Cardiac muscle cell (in vitro differentiated cells and primary cell): ENCODE measurements at places on chromosomes 3 and 15. TPM values are rescaled to one million over a fixed set of nuclear protein-coding genes. Genes with fewer than 3 reads are reported as not detected.
A peak's percentile ranks its signal among the peaks of the same experiment; 100 is the strongest.

The NMNAT3 gene
- 5.0 and 16.0 TPM in 2 replicates for total RNA-seq

DNA sequence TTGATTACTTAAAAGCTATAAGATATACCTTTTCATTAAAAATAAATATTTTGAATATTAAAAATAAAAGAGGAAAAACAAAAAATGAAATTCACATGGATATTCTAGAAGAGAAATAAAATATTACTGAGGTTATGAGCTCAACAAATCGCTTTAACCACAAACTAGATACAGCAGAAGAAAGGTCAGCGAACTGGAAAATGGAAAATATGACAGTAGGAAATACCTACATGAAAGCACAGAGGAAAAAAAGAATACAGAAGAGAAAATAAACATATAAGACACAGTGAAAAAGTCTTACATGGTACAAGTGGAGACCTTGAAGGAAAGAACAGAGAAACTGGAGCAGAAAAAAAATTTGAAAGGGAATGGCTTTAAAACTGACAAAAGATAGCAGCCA, 33.2 kb downstream of the SCAPER start:
- no peak for DNase-seq
- H3K27ac ChIP-seq: no peak overlapping the region
- H3K4me3 ChIP-seq: no peak overlapping the region
- no peaks in the 10 kb centered on the region for H3K36me3 ChIP-seq

DNA sequence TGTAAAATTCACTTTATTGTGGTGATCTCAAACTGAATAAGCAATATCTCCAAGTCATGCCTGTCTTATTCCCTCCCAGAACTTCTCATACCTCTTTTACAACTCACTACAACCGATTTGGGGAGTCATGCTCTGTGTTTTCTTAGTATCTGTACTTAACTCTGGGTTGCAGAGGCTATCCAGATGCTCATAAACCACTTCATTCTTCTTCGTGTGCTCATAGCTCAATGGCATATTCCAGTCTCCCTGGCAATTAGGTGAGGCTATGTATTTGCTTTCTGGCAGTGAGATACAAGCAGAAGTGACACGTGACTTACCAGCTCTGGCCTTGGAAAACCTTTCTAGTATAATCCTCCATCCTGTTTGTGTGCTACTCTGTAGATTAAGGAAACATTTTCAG, 360.9 kb downstream of the ZNF385D start:
- H3K4me3 ChIP-seq: no peak overlapping the region
- H3K27ac ChIP-seq: no peak overlapping the region
- no peaks in the 10 kb centered on the region for H3K36me3 ChIP-seq
- H3K4me1 ChIP-seq: no peaks in the 10 kb centered on the region

- H3K27ac ChIP-seq: no peak overlapping the region
- H3K36me3 ChIP-seq: no peaks in the 10 kb centered on the region
- no peak overlapping the region for H3K4me3 ChIP-seq
- DNase-seq: no peak
- H3K4me1 ChIP-seq: peaks cover 34% of the 10 kb centered on the region
- H3K27me3 ChIP-seq: no peaks in the 10 kb centered on the region
Observed at GRCh38 chr3:61223451-61223850, 27.8 kb downstream of the FHIT start.

DNA sequence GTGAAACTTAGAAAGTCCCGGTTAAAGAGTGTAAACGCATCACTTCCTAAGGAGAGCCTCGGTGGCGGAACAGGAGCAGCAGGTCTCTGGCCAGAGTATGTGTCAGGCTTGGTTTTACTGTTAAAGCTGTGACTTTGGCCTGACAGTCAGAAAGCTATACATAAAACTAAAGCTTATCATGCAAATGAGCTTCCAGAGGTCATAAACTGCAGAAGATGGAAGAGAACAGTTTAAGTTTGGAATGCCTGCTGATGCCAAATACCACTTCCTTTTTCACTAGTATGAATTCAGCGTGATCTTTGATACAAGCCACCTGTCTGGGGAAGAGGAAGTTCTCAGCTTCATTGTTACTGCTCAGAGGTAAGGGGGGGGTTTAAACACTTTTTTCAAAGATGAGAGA, 125.1 kb upstream of the CTDSPL start:
- no peaks in the 10 kb centered on the region for H3K36me3 ChIP-seq
- H3K4me1 ChIP-seq: peaks cover 22% of the 10 kb centered on the region
- no peak overlapping the region for H3K4me3 ChIP-seq
- DNase-seq: no peak

The TBC1D2B gene
- 8.8 and 16.5 TPM in 2 replicates for total RNA-seq

The EPHB1 gene
- total RNA-seq: 0.45 and 0.56 TPM in 2 replicates

The RAD54L2 gene
- total RNA-seq: 14.0 and 22.0 TPM in 2 replicates

GRCh38 chr15:65286069-65286703, 497 bp downstream of the PARP16 start:
- DNase-seq: peak; percentile 75
- H3K4me3 ChIP-seq: peak overlapping the region; percentile 36
- peaks cover 8% of the 10 kb centered on the region for H3K4me1 ChIP-seq

DNA sequence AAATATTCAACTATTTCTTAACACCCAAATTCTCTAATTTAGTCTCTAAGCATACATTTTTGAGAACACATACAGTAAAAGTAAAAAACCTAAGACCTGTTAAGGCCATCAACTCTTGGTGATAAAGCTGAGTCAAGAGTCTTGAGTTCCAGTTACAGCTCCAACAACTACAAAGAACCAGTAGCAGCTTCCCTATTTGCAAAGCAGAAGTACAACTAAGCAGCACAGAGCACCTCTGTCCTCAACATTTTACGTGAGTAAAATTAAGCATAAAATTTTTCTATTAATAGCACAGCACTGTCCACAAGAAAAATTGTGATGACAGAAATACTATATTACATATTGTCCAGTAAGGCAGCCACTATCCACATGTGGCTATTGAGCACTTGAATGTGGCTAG, 4.4 kb downstream of the PCOLCE2 start:
- no peak for DNase-seq
- no peaks in the 10 kb centered on the region for H3K4me1 ChIP-seq
- no peak overlapping the region for H3K27ac ChIP-seq
- H3K27me3 ChIP-seq: peaks cover 7% of the 10 kb centered on the region

The PIF1 gene
- total RNA-seq: 3.5 and 70.9 TPM in 2 replicates

- no peaks in the 10 kb centered on the region for H3K36me3 ChIP-seq
- peaks cover 9% of the 10 kb centered on the region for H3K4me1 ChIP-seq
- no peak overlapping the region for H3K4me3 ChIP-seq
- peak; percentile 65 for DNase-seq
- H3K27ac ChIP-seq: no peak overlapping the region
Observed at GRCh38 chr3:71680603-71681002, 44.6 kb downstream of the EIF4E3 start.

DNA sequence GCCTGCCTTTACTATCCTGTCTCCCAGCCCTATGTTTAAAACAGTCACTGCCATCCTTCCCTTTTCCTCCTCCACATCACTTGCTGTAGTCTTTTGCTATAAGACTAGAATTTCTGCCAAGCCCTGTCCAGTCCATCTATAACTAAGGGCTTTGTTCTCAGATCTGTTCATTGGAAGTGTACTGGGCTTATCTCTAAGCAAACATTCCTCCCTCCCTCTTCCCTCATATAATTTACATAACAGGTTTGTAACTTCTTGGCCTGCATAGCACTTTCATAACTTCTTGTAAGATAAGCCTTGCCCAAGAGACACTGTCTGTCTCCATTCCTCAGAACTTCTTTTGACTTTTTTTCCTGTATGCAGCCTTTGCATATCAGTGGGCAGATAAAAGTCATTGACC, 16.7 kb downstream of the TPRG1 start:
- no peaks in the 10 kb centered on the region for H3K36me3 ChIP-seq
- no peak overlapping the region for H3K4me3 ChIP-seq
- H3K27me3 ChIP-seq: no peaks in the 10 kb centered on the region

The SV2B gene
- 0.03 TPM in 1 of 2 replicates, not detected in the other for total RNA-seq

DNA sequence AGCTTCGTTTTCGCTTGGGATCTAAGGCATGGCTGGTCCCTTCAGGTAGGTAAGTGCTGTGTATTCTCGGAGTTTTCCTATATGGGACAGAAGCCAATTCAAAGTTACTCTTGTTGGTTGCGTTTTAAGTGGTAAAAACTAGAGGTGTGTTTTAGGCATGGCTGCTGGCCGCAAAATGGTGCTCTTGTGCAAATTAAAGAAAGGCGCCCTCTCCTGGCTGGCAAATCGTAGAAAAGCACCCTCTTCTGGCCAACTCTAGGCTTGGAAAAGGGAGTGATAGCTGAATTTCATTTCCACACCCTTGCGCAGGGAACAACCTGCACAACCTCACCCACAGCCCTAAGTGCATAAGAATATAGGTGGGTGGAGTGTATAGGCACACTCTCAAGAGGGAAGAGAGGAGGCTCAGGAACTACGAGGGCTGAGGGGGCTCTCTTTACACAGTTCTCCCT, 23.5 kb downstream of the DRD3 start:
- H3K27me3 ChIP-seq: no peaks in the 10 kb centered on the region
- H3K36me3 ChIP-seq: no peaks in the 10 kb centered on the region
- H3K4me3 ChIP-seq: no peak overlapping the region
- no peak overlapping the region for H3K27ac ChIP-seq

DNA sequence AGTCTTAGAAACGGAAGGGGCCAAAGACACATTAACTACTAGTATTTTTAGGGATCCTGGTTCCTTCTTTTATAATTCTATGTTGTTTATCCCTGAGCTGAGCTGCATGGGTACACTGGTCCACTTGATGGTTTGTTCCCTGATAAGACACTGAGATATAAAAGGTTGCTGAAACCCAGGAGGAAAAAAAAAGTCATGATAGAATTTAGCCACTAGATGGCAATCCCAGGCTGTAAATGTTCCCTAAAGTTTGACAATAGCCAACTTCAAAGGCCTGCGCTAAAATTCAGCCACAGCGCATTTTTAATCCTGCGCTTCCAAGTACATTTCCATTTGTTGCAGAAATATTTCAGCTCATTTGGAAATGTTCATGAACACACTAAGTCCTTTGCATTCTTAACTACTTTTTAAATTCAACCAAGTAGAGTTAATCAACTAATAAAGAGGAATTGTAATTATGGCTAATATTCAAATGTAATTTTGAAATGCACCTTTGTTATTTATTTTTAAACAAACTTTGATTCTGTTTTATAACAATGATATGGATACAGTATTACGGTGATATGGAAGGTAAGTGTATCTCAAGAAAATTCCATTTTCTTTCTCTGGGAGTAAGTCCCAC, 249.3 kb upstream of the FEZF2 start:
- no peaks in the 10 kb centered on the region for H3K36me3 ChIP-seq
- DNase-seq: peak; percentile 70
- no peaks in the 10 kb centered on the region for H3K27me3 ChIP-seq
- no peak overlapping the region for H3K27ac ChIP-seq
- H3K4me3 ChIP-seq: no peak overlapping the region

GRCh38 chr3:45688194-45688881, 858 bp upstream of the SACM1L start:
- no peaks in the 10 kb centered on the region for H3K36me3 ChIP-seq
- DNase-seq: peak; percentile 35
- no peaks in the 10 kb centered on the region for H3K27me3 ChIP-seq
- H3K4me1 ChIP-seq: peaks cover 12% of the 10 kb centered on the region

DNA sequence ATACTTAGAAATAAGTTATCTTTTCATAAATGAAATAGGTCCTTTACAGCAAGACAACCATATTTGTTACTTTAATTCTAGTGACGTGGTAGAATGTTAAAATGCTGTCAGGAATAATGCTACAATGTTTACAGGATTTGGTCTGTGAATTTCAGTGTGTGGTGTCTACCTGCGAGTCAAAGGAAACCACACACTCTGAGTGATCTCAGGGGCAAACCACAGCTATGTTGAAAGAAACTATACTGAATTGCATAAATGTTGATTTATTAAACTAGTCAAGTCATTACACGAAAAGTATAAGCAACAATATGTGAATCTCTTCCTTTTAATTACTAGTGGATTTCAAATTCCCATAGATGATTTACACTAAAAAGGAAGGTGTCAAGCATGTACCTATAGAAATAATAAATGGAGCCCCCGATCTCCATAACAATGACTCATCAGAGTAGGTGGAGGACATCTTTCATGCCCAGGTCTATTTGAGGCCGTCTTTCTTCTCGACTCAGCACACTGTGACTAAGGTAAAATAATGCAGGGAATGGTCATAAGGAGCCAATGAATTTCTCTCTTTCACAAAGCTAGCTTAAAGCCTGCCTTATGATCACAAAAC, 463.0 kb downstream of the ERC2 start:
- H3K36me3 ChIP-seq: no peaks in the 10 kb centered on the region
- no peak overlapping the region for H3K4me3 ChIP-seq

The PRR23A gene
- not detected in 2 replicates for total RNA-seq

DNA sequence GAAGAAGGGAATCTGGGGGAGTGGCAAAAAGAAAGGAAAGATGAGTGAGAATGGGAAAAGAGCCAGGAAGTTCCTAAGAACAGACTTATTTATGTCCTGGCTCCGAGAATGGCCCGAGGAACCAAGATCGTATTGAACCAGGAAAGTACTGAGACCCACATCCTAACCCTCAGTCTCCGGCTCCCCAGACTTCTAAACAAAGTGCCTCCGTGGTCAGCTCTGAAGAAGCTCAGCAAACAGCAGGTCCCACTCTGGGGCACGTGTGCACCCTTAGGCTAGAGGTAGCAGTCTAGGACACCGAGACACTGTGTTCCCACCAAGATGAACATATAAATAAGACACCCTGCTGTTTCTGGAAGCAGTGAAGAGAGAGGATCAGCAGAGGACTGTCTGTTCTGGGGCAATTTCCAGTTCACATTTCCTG, 307.4 kb downstream of the NTRK3 start:
- no peak overlapping the region for H3K4me3 ChIP-seq
- H3K36me3 ChIP-seq: no peaks in the 10 kb centered on the region
- DNase-seq: no peak
- no peak overlapping the region for H3K27ac ChIP-seq
- H3K4me1 ChIP-seq: peaks cover 3% of the 10 kb centered on the region

The EIF3J gene
- 23.4 and 55.7 TPM in 2 replicates for total RNA-seq

GRCh38 chr15:63436872-63437375, 55.3 kb upstream of the CA12 start:
- H3K4me1 ChIP-seq: peaks cover 20% of the 10 kb centered on the region
- H3K27me3 ChIP-seq: no peaks in the 10 kb centered on the region

DNA sequence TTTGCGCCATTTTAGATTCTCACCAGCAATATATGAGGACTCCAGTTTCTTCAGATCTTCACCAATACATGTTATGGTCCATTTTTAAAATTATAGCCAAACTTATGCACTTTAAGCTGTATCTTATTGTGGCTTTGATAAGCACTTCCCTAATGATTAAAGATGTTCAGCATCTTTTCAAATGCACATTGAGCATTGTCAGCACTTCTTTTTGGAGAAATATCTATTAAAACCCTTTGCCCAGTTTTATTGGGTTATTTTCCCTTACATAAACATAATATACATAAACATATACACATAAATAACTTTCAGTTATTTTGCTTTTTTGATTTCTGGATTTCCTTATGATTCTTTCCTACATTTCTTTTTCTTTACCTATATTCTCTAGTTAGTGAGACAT, 83.8 kb downstream of the ROBO1 start:
- no peak overlapping the region for H3K4me3 ChIP-seq
- no peak overlapping the region for H3K27ac ChIP-seq
- H3K27me3 ChIP-seq: no peaks in the 10 kb centered on the region
- H3K36me3 ChIP-seq: no peaks in the 10 kb centered on the region
- DNase-seq: no peak
- H3K4me1 ChIP-seq: no peaks in the 10 kb centered on the region

DNA sequence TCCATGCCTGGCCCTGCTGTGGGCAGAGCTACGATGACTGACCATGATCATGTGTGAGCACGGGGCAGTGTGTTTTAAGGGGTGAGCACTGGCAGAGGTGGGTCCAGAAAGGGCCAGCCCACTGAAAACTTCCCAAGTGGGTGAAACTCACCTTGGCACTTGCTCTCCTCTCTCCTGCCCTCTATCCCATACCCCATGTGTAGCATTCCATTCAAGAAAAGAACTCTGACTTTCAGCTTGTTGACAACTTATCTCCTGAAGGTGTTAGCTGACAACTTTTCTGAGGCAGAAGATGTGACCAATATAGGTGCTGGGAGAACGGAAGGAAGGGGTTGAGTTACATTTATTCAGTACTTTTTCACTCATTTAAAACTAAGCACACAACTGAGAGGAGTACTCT, 305.2 kb downstream of the RORA start:
- no peak for DNase-seq
- H3K4me1 ChIP-seq: no peaks in the 10 kb centered on the region
- no peak overlapping the region for H3K27ac ChIP-seq
- no peak overlapping the region for H3K4me3 ChIP-seq
